Tibial nerve (tissue), 4 donors: ENCODE measurements at places on chromosomes 1 and 21. TPM values are rescaled to one million over a fixed set of nuclear protein-coding genes. Genes with fewer than 3 reads are reported as not detected.

Gene AADACL4
- not detected for total RNA-seq

Gene OPRD1
- total RNA-seq: not detected

Gene ERG
- total RNA-seq: 5.9 TPM

Gene SMYD3
- 30.3 TPM for total RNA-seq

Gene RSBN1
- total RNA-seq: 26.4 TPM

Gene FAM72B
- total RNA-seq: 1.3 TPM

Gene WRAP73
- total RNA-seq: 17.1 TPM

Gene CCT8
- total RNA-seq: 49.6 TPM

Gene RASSF5
- total RNA-seq: 28.0 TPM

Gene NUP210L
- not detected for total RNA-seq

Gene TRIM62
- 13.2 TPM for total RNA-seq

Gene RAB3GAP2
- total RNA-seq: 31.2 TPM

Gene OXCT2
- 22.2 TPM for total RNA-seq

Gene SPRR2B
- total RNA-seq: not detected

Gene PLPPR4
- total RNA-seq: 3.9 TPM

Gene OR2G6
- not detected for total RNA-seq

Gene HTR6
- total RNA-seq: not detected

Gene CFHR4
- not detected for total RNA-seq

Gene HLX
- total RNA-seq: 27.2 TPM

Gene C1orf52
- total RNA-seq: 12.7 TPM

Gene CYP4X1
- total RNA-seq: 40.6 TPM

Gene RAP1GAP
- 5.1 TPM for total RNA-seq

Gene INKA2
- 11.8 TPM for total RNA-seq

Gene FCRLB
- 2.4 TPM for total RNA-seq

Gene WDR3
- 7.2 TPM for total RNA-seq

Gene F3
- total RNA-seq: 153 TPM

Gene EDEM3
- total RNA-seq: 44.1 TPM

Gene RNU1-3
- under 0.01 TPM for total RNA-seq

Gene VWA5B1
- total RNA-seq: not detected

Gene IARS2
- total RNA-seq: 51.1 TPM

Gene MAB21L3
- not detected for total RNA-seq

Gene CD5L
- not detected for total RNA-seq

Gene PLCH2
- total RNA-seq: 0.22 TPM

Gene RGS8
- total RNA-seq: not detected

Gene PAQR7
- total RNA-seq: 5.4 TPM

Gene PKP1
- 0.22 TPM for total RNA-seq

Gene IL12RB2
- total RNA-seq: 6.5 TPM

Gene RHBG
- total RNA-seq: not detected

Gene SSBP3
- total RNA-seq: 56.5 TPM

Gene GBP2
- total RNA-seq: 71.0 TPM

Gene BLACAT1
- total RNA-seq: not detected

Gene ALX3
- total RNA-seq: not detected

Gene CYP4B1
- 578 TPM for total RNA-seq

Gene C1orf87
- total RNA-seq: not detected

Gene DSCAM
- total RNA-seq: 0.44 TPM

Gene WNT3A
- total RNA-seq: not detected

Gene MYBPH
- total RNA-seq: not detected

Gene MTARC1
- 35.2 TPM for total RNA-seq

Gene AMPD1
- total RNA-seq: not detected

Gene IFI6
- total RNA-seq: 79.3 TPM

Gene ADGRL4
- 17.0 TPM for total RNA-seq
